Kidney glomerular epithelial cell (primary cell): ENCODE measurements at places on chromosomes 3 and 15.

- DNase-seq: no peak
Observed at GRCh38 chr3:71565316-71565715, 18.2 kb downstream of the FOXP1 start.

GRCh38 chr3:143970773-143971358 lies 757 bp upstream of the DIPK2A start:
- DNase-seq: peak; percentile 23

DNA sequence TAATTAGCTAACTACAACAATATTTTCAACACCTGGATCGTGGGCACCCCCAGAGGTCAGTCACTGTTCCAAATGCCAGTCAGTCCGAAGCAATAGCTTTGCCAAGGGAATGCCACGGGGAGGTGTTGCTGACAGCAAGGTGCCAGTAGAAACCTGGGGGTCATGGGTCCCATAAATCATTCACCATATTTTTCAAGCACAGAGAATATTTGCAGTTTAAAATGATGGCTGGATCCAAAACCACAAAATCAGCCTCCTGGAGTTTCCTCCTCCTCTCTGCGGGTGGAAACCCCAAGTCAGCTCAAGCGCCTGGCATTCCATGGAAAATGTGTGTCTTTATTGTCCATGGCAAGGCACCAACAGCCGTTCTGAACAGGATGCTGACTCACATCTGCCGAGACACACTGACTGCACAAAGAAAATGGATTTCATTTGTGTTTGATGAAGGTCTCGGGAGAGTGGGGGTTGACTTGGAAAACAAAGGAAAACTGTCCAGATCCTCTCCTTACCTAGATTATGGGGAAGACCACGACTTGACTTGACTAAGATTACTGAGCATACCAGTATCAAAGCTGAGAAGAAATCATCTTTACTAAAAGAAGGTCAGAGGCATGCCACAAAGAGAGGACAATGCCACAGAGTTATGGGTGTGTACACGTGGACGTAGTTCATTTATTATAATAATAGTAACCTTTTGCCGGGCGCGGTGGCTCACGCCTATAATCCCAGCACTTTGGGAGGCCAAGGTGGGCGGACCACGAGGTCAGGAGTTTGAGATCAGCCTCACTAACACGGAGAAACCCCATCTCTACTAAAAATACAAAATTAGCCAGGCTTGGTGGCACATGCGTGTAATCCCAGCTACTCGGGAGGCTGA lies 26.4 kb downstream of the ANXA2 start:
- DNase-seq: peak; percentile 100

- no peak for DNase-seq
Observed at GRCh38 chr15:36877796-36878683, 222.3 kb downstream of the MEIS2 start.

DNA sequence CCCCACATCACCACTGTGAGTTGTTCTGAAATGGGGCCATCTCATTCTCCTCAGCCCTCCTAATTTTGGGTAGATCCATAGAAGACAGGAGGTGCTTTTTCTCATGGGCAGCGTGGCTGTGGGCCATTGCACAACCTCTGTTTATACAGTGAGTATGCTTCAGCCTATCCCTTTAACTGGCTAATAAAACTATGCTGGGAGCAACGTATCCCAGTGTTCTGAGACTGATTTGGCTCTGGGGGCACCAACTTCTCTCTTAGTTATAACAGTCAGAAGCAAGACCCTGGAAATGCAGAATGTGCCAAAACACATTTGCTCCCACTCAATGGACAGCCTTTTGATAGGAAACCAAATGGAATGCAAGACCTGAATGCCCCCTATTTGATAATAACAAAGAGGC lies 97.1 kb upstream of the ICE2 start:
- no peak for DNase-seq

DNA sequence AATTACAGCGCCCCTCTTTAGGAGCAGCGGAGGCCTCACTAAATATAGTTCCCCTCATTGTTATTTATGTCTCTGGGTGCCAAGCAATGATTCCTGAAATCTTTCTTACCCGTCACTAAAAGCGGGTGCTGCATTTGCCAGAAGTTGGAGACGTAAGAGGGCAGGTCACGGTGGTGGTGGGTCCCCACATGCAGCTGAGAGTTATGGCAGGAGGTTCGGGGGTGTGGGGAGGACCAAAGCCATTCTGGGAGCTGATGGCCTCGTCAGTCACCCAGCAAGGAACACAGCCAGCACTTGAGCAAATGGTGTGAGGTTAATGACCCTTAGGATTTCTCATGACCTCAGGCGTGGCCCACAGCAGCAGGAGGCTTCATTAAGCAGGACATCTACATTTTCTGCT lies 129.2 kb downstream of the RAB11A start:
- no peak for DNase-seq
